ENCODE measurements at places on chromosomes 2 and 18. TPM values are rescaled to one million over a fixed set of nuclear protein-coding genes. Genes with fewer than 3 reads are reported as not detected.

GRCh38 chr2:229832510-229832898 lies 89.3 kb downstream of the TRIP12 start:
- no peaks in the 10 kb centered on the region for H3K27me3 ChIP-seq
- no peaks in the 10 kb centered on the region for H3K36me3 ChIP-seq
- no peak for DNase-seq

GRCh38 chr2:166518634-166519390 lies 24.8 kb upstream of the SCN7A start:
- H3K36me3 ChIP-seq, result no peaks in the 10 kb centered on the region
- H3K4me1 ChIP-seq, result no peaks in the 10 kb centered on the region
- no peak overlapping the region for H3K4me3 ChIP-seq
- no peak overlapping the region for H3K27ac ChIP-seq
- DNase-seq, result no peak

- no peak for DNase-seq
- no peak overlapping the region for H3K27ac ChIP-seq
- H3K27me3 ChIP-seq, result no peaks in the 10 kb centered on the region
These were observed 113.6 kb downstream of the GCA start for GRCh38 chr2:162457490-162457889.

DES gene
- polyA plus RNA-seq, result 199 TPM

HEATR5B gene
- 12.9 TPM for polyA plus RNA-seq

DOK6 gene
- polyA plus RNA-seq, result 11.1 TPM

All from testis (tissue), 5 donors.